ENCODE measurements at places on chromosomes 12 and 14. TPM values are rescaled to one million over a fixed set of nuclear protein-coding genes. Genes with fewer than 3 reads are reported as not detected.

MMP17 gene
- 22.8 TPM for total RNA-seq

TAS2R7 gene
- not detected for total RNA-seq

- no peak for DNase-seq
Measured at GRCh38 chr14:44979273-44979672, 17.3 kb downstream of the TOGARAM1 start.

SLC25A47 gene
- total RNA-seq = not detected

DNA sequence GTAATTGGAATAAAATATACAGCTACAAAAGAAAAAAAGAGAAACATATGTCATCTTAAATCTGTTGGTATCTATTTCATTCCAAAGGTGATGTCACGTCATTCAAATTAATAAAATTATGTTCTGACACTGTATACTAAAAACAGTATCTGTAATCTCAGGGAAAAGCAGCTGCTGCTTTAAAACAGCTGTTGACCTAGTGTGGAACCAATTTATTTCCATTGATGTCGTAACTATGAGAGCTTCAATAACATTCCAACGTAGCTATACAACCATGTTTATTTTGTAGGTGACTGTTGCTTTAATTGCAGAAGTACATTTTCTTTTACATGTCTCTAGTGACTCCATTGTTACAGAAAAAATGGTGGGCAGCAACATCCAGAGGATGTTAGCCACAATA is 571.7 kb downstream of the RPS29 start:
- DNase-seq = no peak

DNA sequence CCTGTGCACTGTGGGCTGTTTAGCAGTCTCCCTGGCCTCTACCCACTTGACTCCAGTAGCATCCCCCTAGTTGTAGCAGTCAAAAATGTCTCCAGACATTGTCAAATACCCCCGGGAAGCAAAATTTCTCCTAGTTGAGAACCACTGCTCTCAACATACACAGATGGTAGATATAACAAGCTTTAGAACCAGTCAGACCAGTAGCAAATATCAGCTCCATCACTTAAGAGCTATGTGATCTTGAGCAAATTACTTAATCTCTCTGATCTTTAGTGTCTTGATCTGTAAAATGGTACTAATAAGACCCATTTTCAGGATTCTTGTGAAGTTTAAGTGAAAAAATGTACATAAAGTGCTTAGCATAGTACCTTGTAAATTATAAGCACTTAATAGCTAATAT is 96.2 kb downstream of the DUSP6 start:
- no peak for DNase-seq

ZFP36L1 gene
- 430 TPM for total RNA-seq

DNA sequence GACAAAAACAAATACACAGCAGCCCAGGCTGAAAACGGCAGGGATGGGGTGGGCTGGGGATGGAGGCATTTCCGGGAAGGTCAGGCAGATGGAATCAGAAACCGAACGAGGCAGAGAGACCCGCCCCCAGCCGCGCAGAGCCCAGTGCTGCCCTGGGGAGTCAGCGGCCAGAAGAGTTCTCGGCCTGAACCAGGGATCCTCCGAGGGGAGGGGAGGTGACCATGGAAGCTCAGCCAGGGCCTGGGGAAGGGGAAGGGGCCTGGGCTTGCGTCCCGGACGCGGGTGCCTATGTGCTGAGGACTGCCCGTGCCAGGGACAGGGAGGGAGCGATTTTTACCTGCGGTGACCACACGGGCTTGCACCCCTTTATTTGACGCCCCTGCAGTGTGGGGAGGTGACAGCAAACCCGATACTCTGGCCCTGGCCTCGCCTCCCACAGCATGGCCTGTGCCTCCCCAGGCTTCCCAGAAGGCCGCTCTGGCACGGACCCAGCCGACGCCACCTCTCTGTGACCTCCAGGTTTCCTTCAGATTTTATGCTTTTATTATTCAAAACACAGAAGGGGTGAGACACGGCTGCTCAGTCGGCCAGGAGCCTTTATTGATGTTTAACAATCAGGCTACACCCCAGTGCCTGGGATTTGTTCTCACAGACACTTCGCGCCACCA is 7.7 kb downstream of the LRCOL1 start:
- DNase-seq = no peak

All from tibial nerve (tissue), 4 donors.